ENCODE measurements at places on chromosomes 6 and 20. TPM values are rescaled to one million over a fixed set of nuclear protein-coding genes. Genes with fewer than 3 reads are reported as not detected.

Gene CAGE1
- not detected for total RNA-seq

Gene SNTA1
- 3.8 TPM for total RNA-seq

Gene CDSN
- not detected for total RNA-seq

Gene TFAP2D
- not detected for total RNA-seq

Gene FOXC1
- 6.2 TPM for total RNA-seq

Gene GGT7
- 4.3 TPM for total RNA-seq

Gene AURKA
- total RNA-seq, result 6.4 TPM

Gene OR2J3
- total RNA-seq, result not detected

Gene C6orf52
- total RNA-seq, result 0.96 TPM
